HTR-8/SVneo (cell line): ENCODE measurements at places on chromosomes 2 and 18.

DNA sequence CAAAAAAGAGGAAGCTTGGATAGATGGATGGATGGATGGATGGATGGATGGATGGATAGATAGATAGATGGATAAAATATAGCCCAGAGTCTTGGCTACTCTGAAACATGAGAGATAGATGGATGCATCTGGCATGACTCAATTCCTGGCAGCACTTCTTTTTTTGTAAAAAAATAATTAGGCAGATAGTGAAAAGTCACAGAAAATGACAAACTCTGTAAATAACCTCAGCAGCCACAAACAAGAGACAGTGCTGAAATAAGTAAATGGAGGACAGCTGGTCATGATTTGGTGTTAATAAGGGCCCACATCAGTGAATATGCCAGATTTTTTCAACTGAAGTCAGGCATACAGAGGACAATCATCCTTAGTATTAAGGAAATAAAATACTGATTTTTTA is 585.0 kb upstream of the GCFC2 start:
- no peak for DNase-seq

DNA sequence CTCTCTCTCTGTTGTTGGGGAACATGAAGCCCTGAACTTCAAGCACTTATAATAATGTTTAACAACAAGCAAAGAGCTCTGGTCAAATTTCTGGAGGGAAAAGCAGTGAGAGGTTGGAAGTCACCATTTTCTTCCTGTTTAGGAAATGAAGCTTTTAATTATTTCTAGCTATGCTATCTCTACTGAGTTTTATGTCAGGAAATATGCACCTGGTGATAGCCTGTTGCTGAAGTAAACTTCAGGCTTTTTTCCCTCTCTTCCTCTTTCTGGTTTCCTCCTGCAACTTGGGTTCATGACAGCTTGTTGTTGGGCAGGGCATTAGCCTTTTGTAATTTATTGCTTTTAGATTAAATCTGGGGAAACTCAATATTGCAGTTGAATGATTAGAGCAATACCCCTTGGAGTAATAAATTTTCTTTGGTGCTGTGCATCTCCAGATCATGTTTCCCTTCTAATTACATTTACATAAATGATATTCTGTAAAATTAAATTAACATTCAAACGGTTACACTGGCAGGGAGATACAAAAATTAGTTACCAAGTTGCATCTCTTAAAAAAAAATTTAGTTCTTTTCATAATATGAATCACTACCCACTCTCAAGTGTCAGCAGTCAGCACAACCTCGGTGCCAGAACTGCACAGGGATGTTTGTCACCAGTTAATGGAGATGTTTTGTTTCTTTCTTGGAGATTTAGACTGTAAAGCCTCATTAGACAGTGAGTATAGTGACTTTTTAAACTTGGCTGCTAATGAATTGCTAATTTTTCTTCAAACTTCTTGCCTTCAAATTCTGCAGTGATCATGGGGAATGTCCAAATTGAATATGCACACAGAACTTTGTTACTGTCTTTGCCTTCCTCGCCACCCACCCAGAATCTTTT is 466.6 kb upstream of the ETAA1 start:
- DNase-seq: no peak

GRCh38 chr2:204871231-204871953 is 326.1 kb downstream of the PARD3B start:
- DNase-seq: peak; percentile 2

- no peak for DNase-seq
Observed at GRCh38 chr2:38098421-38099098, 22.6 kb upstream of the CYP1B1 start.
